ENCODE measurements at places on chromosomes 6 and 20. TPM values are rescaled to one million over a fixed set of nuclear protein-coding genes. Genes with fewer than 3 reads are reported as not detected.

DNA sequence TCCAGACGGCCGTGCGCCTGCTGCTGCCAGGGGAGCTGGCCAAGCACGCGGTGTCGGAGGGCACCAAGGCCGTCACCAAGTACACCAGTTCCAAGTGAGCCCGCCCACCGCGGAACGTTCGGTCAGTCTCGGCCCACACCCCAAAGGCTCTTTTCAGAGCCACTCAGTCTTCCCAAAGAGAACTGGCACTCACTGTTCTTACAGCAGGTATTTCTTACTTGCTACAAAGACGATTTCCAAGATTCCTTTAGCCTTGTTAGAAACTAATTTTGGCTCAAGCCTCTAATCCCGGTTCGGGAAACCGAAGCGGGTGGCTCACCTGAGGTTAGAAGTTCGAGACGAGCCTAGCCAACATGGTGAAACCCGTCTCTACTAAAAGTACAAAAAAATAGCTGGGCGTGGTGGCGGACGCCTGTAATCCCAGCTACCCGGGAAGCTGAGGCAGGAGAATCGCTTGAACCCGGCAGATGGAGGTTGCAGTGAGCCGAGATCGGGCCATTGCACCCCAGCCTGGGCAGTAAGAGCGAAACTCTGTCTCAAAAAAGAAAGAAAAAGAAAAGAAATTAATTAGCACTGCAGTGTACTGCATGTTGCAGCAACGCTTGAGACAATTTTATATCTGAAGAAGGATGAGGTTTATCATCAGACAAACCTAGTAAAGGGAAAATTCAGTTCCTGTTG is 73.1 kb downstream of the OR2B2 start:
- H3K27me3 ChIP-seq = no peaks in the 10 kb centered on the region
- peaks cover 6% of the 10 kb centered on the region for H3K4me1 ChIP-seq
- no peak overlapping the region for H3K4me3 ChIP-seq
- H3K36me3 ChIP-seq = no peaks in the 10 kb centered on the region
- H3K27ac ChIP-seq = no peak overlapping the region

The HLA-DPA1 gene
- 252 TPM for polyA plus RNA-seq

DNA sequence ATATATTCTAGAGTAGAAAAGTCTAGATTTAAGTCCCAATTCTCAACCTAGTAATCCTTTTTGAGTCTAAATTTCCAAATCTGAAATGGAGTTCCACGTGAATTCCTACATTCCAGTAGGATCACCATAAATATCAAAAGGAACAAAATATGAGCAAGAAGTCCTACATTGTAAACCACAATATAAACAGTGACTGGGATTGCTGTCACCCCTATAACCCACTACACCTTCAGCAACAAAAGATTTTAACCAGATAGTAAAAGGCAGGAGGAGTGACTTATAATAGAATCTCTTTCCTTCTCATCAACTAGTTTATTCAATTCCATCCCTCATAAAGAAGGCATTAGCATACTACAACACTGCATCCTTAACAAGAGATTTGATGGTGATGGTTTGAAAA is 210.6 kb downstream of the KIF16B start:
- H3K27ac ChIP-seq = no peak overlapping the region
- no peak overlapping the region for H3K4me3 ChIP-seq
- no peak for DNase-seq
- no peaks in the 10 kb centered on the region for H3K27me3 ChIP-seq

The MYLK2 gene
- not detected for polyA plus RNA-seq

DNA sequence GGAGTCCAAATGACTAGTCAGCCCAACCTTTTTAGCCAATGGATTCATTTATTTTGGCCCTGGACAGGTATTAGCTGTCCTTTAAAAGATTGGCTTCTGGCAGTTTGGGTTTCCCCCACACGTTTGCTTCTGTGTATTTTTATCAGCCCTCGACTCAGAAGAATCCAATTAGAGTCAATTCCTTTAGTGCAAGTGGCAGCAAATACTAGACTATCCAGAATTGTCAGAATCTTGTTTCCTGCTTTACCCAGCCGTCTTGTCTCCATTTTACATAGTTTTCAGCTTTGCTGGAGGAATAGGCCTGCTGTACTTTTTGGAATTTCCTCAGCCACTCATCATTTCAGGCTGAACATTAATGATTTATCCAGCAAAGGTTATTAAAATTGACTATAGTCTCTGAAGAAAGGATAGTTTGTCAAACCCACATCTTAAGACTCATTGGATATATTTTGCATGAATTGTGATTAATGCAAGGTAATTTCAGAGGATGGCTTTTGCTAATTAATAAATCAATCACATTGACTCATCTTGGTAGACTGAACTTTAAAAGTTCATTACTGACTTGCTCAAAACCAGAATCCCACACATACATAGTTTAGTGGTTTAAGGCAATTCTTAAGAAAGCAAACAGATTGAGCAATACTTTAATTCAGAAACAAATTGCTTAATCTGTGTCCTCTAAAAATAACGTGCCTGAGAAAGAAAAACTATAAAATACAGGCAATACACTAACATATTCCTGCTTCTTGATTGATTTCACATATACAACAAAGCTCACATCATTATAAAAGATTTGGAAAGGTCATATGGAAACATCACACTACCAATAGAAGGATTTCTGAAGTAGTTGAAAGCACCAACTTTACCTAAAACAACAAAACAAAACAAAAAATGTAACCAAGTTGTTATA is 62.9 kb upstream of the ZNF217 start:
- peaks cover 7% of the 10 kb centered on the region for H3K27me3 ChIP-seq
- no peak overlapping the region for H3K4me3 ChIP-seq
- no peak for DNase-seq
- peaks cover 32% of the 10 kb centered on the region for H3K4me1 ChIP-seq
- no peaks in the 10 kb centered on the region for H3K36me3 ChIP-seq
- H3K27ac ChIP-seq = no peak overlapping the region

DNA sequence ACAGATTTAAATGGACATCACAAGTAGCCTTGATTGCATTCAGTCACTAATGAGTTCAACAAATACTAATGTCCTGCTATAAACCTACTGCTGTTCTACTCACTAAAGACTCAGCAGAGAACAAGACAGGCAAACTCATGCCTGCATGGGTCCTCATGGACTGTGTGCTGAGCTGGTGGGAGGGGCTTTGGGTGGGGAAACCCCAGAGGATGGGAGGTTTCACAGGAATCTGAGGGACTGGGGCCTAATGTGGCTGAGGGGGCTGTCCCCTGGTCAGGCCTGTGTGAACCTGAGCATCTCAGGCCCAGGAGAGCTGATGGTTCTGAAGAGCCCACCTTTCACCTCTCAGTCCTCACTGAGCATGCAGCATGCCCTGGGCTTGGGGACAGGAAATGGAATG is 1.4 kb downstream of the CST8 start:
- peak; percentile 7 for DNase-seq
- H3K4me1 ChIP-seq = peaks cover 20% of the 10 kb centered on the region
- no peaks in the 10 kb centered on the region for H3K36me3 ChIP-seq
- H3K27ac ChIP-seq = peak overlapping the region; percentile 58
- H3K27me3 ChIP-seq = no peaks in the 10 kb centered on the region
- H3K4me3 ChIP-seq = no peak overlapping the region

The PLCB1 gene
- polyA plus RNA-seq = 12.6 TPM

The BPIFB2 gene
- polyA plus RNA-seq = not detected

- no peak for DNase-seq
- H3K36me3 ChIP-seq = no peaks in the 10 kb centered on the region
- no peak overlapping the region for H3K4me3 ChIP-seq
- no peak overlapping the region for H3K27ac ChIP-seq
- peaks cover 3% of the 10 kb centered on the region for H3K27me3 ChIP-seq
- H3K4me1 ChIP-seq = no peaks in the 10 kb centered on the region
These were observed 73.6 kb downstream of the POPDC3 start for GRCh38 chr6:105106260-105106659.

Data from immature natural killer cell (primary cell).